ENCODE measurements at places on chromosomes 3 and 15.
A peak's percentile ranks its signal among the peaks of the same experiment; 100 is the strongest.

GRCh38 chr3:60636846-60637245 lies 614.4 kb downstream of the FHIT start:
- DNase-seq: no peak

GRCh38 chr3:72279631-72280041 lies 494.7 kb upstream of the PROK2 start:
- DNase-seq: no peak

DNA sequence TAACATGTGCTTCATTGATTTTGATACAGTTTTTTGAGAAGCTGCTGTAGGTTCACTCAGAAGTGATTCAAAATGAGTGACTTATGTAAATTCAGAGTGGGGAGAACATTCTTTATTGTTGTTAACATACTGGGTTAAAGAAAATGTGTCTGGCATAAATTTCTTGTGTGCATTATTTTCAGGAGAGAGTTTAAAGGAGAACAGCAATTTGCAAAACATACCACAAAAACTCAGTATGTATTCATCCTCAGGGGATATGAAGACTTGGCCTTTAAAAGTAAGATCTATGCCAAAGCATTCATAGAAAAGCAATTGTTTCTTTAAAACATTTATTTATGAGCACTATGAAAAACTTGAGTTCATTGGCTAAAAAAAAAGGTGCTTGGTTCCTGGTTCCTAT lies 1089.8 kb downstream of the ROBO2 start:
- no peak for DNase-seq

DNA sequence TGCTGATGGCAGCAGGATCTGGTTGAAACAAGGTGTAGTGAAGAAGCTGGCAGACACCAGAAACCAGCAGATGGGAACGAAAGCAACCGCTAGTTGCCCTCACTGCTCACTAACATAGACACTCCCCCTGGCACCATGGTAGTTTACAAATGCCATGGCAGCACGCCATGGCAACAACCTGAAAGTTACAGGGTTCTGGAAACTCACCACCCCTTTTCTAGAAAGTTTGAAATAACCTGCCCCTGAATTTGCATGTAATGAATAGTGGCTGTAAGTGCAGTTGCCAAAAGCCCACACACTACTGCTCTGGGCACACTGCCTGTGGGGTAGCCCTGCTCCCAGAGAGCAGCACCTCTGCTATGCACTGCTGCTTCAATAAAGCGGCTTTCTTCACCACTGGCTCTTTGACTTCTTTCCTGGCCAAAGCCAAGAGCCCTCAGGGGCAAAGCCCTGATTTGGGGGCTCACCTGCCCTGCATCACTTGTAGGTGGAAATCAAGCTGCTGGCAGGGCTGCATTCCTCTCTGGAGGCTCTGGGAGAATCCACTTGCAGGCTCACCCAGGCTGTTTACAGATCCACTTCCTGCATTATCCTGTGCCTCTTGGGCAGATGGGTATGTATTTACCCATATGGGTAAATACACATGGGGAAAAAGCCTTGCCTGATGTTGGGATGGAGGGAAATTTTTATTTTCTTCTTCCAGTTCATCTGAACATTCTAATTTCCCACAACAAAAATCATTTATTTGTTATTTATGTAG lies 2.0 kb upstream of the GP9 start:
- no peak for DNase-seq

DNA sequence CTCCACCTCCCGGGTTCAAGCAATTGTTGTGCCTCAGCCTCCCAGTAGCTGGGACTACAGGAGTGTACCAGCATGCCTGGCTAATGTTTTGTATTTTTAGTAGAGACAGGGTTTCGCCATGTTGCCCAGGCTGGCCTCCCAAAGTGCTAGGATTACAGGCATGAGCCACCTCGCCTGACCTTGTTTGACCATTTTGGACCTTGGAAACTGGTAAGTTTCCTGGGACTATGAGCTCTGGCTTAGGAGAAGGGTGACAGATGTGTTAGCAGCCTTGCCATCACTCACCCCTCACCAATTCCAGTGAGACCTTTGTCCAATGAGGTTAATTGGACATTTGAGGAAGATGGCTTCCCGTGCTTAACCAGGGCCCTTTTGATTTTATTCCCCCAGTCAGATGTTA lies 19.9 kb downstream of the DNASE1L3 start:
- DNase-seq: no peak

GRCh38 chr3:160941885-160942494 lies 163.2 kb downstream of the B3GALNT1 start:
- DNase-seq: peak; percentile 81
